ENCODE measurements at places on chromosomes 3 and 15.

DNA sequence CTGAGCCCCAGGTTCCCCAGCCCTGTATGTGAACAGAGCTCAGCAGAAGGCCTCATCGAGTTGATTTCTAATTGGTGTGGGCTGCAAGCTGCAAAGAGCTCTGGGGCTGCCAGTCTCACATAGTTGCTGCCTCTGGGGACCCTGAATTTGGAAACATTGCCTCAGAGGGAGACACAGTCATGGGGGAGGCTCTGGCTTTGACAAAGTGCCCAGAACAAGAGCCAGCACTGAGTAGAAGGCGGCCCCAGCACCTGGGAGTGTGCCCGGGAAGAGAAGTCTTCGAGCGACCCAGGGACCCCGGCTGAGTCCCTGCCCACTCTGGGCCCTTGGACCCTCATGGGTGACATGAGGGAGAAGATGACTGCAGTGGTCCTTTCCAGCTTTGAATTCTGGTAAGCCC is 7.3 kb downstream of the NTRK3 start:
- no peak overlapping the region for H3K4me3 ChIP-seq
- no peak overlapping the region for H3K27ac ChIP-seq
- no peak for DNase-seq
- H3K36me3 ChIP-seq = no peaks in the 10 kb centered on the region
- peaks cover 17% of the 10 kb centered on the region for H3K27me3 ChIP-seq
- no peaks in the 10 kb centered on the region for H3K4me1 ChIP-seq

DNA sequence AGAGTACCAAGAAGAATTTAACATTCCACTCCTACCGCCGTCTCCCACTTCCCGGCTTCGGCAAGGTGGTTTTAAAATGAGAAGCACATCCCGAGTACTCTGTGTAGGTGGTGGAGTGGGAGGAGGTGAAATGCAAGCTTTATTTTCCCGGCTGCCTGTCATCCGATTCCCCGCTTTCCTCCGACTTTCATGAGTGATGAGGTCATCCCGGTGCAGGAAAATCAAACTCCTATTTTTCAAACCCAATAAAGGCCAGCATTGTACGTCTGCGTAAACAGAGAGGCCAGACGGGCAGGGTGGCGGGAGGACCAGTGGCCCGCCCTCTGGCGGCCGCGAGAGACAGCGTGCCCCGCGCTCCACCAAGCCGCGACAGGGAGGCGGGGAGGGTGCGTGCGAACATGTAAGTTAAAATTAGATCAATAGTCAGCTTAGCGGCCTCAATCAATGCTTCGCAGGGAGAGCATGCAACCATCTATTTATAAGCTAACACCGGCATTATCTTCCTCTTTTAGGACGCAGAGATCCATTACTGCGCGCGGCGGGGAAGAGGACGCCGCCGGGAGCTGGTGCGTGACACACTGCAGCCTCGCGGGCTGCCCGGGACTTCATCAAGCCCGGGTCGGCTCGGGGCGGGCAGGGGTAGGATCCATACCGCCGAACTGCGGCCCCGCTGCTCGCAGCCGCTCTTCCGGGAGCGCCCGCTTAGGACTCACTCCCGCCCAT is 163.3 kb downstream of the CD47 start:
- H3K36me3 ChIP-seq = no peaks in the 10 kb centered on the region
- peak overlapping the region; percentile 85 for H3K4me3 ChIP-seq
- H3K4me1 ChIP-seq = peaks cover 9% of the 10 kb centered on the region
- no peak overlapping the region for H3K27ac ChIP-seq
- peak; percentile 50 for DNase-seq
- H3K27me3 ChIP-seq = peaks cover 18% of the 10 kb centered on the region

DNA sequence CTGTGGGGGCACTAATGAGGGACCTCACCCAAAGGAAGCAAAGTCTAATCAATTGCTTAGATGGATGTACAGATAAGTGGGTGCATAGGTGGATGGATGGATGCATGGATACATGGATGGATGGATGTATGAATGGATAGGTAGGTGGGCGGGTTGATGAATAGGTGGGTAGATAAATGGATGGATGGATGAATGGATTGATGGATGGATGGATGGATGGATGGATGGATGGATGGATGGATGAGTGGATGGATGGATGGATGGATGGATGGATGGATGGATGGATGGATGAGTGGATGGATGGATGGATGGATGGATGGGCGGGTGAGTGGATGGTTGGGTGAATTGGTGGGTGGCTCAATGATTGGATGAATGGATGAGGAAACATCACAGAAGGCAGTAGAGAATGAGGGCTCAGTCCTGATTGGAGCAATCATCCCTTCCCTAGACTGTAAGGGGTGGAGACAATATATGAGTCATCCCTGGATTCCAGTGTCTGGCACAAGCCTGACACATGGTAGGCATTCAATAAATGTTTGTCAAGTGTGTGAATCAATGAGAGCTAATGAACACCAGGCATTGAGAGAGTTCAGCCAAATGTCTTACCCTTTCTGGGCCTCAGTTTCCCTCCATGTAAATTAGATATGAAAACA is 40.4 kb upstream of the PXYLP1 start:
- DNase-seq = no peak
- no peak overlapping the region for H3K4me3 ChIP-seq
- no peaks in the 10 kb centered on the region for H3K36me3 ChIP-seq
- peaks cover 14% of the 10 kb centered on the region for H3K27me3 ChIP-seq

DNA sequence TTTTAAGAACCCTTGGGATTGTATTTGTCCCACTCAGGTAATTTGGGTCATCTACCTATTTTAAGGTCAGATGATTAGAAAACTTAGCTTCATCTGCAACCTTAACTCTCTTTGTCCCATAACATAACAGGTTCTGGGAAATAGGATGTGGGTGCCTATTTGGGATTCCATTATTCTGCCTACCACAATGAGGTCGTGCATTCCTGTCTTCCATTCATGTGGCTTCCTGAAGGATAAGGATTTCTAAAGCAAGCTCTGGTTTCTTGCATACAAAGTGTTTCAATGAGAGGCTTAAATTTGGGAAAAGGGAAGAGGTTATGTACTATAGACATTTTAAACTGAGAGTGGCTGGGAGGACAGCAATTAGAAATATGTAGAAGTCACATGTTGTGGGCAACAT is 190.3 kb downstream of the MCTP2 start:
- H3K27ac ChIP-seq = peak overlapping the region; percentile 4
- H3K4me3 ChIP-seq = no peak overlapping the region
- H3K27me3 ChIP-seq = no peaks in the 10 kb centered on the region
- H3K4me1 ChIP-seq = peaks cover 6% of the 10 kb centered on the region

GRCh38 chr3:52438579-52439425 is 6.1 kb downstream of the SEMA3G start:
- peaks cover 2% of the 10 kb centered on the region for H3K27me3 ChIP-seq
- H3K4me1 ChIP-seq = no peaks in the 10 kb centered on the region
- H3K4me3 ChIP-seq = no peak overlapping the region

GRCh38 chr15:50107591-50108408 is 11.2 kb downstream of the ATP8B4 start:
- H3K4me3 ChIP-seq = peak overlapping the region; percentile 75
- H3K36me3 ChIP-seq = peaks cover 43% of the 10 kb centered on the region
- H3K27ac ChIP-seq = peak overlapping the region; percentile 93
- peak; percentile 44 for DNase-seq
- H3K4me1 ChIP-seq = peaks cover 93% of the 10 kb centered on the region

GRCh38 chr15:81284256-81285031 is 39.5 kb downstream of the STARD5 start:
- H3K4me1 ChIP-seq = peaks cover 49% of the 10 kb centered on the region
- peak overlapping the region; percentile 16 for H3K27ac ChIP-seq
- DNase-seq = no peak
- peaks cover 2% of the 10 kb centered on the region for H3K27me3 ChIP-seq
- H3K36me3 ChIP-seq = peaks cover 19% of the 10 kb centered on the region

DNA sequence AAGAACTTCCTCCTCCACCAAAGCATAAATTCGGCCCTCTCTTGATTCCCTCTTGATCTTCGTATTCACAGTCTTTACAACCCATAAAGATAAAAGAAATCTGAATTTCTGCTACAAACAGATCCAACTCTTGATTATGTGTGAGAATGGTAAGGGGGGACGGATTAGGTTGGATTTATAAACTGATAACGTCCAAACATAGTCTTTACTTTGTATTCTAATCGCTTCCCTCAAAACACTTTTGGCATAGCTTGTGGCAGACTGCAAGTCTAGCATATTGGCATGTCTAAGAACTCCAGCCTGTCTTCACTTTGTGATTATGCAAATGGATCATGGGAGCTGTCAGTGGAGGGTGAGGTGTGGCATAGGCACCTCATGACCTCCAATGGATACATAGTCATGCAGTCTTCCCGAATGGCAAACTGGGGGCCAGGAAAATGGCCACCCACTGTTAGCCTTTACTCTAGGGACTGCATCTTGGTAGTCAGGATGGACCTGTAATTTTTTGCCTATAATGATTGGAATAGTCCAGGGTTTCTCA is 24.3 kb upstream of the GPR171 start:
- peak overlapping the region; percentile 20 for H3K27ac ChIP-seq
- H3K4me3 ChIP-seq = peak overlapping the region; percentile 11

DNA sequence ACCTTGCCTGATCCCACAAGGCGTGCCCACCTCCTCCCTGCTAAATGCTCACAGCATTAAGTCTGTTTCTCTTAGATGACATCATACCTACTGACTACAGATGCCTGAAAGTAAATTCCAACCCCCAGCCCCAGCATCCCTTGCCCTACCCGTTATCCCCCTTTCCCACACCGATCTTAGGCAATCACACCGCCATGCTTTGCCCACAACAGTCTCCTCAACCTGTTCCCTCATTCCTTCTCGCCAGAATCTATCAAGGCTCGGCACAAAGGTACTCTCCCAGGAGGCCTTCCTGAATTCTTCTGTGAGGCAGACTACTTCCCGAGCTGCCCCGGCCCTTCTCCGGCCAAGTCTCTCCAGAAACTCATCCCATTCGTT is 789 bp upstream of the SEC61A1 start:
- DNase-seq = no peak
- H3K27ac ChIP-seq = peak overlapping the region; percentile 88
- peak overlapping the region; percentile 95 for H3K4me3 ChIP-seq
- peaks cover 7% of the 10 kb centered on the region for H3K27me3 ChIP-seq

DNA sequence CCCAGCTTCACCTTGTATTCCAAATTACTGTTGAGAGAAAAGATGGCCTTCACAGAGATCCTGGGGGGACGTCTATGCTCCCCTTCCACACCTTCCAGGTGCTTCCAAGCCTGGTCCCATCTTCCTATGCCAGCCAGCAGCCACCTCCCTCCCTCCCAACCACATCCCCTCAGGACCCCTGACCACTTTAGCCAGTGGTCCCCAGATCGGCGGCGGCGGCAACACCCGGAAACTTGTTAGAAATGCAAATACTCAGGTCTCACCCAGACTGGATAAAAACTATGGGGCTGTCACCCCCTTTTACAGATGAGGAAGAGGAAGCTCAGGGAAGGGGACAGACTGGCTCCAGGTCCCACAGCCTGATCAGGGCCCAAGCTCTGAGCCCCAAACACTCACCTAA is 38.0 kb upstream of the PRSS50 start:
- no peak overlapping the region for H3K4me3 ChIP-seq
- H3K4me1 ChIP-seq = no peaks in the 10 kb centered on the region
- no peaks in the 10 kb centered on the region for H3K36me3 ChIP-seq
- DNase-seq = no peak

DNA sequence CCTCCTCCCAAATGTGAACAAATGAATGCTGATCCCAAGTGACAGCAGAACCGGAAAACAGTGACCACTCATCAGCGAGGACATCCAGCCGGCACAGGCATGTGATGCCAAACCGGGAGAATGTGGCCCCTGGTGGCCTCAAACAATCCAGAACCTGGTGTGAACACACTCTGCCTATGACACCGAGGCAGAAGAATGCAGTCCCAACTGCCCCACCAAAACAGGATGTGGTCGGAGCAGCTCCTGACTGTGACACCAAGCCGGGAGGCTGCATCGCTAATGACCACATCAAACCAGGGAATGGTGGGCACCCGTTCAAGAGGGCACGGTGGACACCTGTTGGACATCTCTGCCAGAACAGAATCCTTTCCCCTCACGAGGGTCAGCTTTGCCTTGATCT is 15.4 kb downstream of the SCN5A start:
- no peak overlapping the region for H3K4me3 ChIP-seq
- no peaks in the 10 kb centered on the region for H3K36me3 ChIP-seq
- H3K27ac ChIP-seq = no peak overlapping the region
- DNase-seq = no peak

- no peak overlapping the region for H3K27ac ChIP-seq
- no peak for DNase-seq
- H3K27me3 ChIP-seq = peaks cover 3% of the 10 kb centered on the region
- no peak overlapping the region for H3K4me3 ChIP-seq
- H3K4me1 ChIP-seq = no peaks in the 10 kb centered on the region
These were observed 78.5 kb downstream of the CD47 start for GRCh38 chr3:108012304-108012703.

GRCh38 chr15:48796930-48797329 is 13.9 kb downstream of the CEP152 start:
- H3K27ac ChIP-seq = no peak overlapping the region
- H3K4me1 ChIP-seq = peaks cover 44% of the 10 kb centered on the region
- H3K36me3 ChIP-seq = peaks cover 19% of the 10 kb centered on the region
- no peak for DNase-seq

GRCh38 chr15:38153781-38154180 is 98.9 kb upstream of the SPRED1 start:
- no peak overlapping the region for H3K27ac ChIP-seq
- H3K36me3 ChIP-seq = no peaks in the 10 kb centered on the region
- H3K4me3 ChIP-seq = no peak overlapping the region
- DNase-seq = no peak
- peaks cover 5% of the 10 kb centered on the region for H3K4me1 ChIP-seq
- peaks cover 11% of the 10 kb centered on the region for H3K27me3 ChIP-seq

DNA sequence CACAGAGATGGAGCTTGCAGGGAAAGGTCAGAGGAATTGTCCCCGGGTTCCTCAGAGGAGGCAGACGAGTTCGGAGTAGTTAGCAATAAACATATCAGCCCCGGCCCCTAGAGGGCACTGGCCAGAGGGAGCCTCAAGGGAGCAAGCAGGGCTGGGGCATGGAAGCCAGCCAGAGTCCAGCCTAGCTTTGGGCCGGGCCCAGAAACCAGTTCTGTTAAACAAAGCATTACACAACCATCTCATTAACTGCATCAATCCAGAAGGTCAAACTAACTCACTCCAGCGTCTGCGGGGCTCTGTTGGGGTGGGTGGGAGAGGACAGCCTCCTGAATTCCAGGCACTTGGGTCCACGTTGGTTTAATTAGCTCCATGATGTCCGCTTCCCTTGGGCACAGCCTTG is 41.0 kb upstream of the IREB2 start:
- H3K4me1 ChIP-seq = no peaks in the 10 kb centered on the region

- H3K27ac ChIP-seq = no peak overlapping the region
- H3K36me3 ChIP-seq = no peaks in the 10 kb centered on the region
These were observed 3.6 kb downstream of the FOXP1 start for GRCh38 chr3:71579935-71580406.

- peaks cover 55% of the 10 kb centered on the region for H3K27me3 ChIP-seq
- H3K27ac ChIP-seq = no peak within 1 kb of the TSS
- H3K4me3 ChIP-seq = peak within 1 kb of the TSS; percentile 65
- no peak for DNase-seq
- no peaks in the 10 kb centered on the region for H3K36me3 ChIP-seq
These were observed at the start of gene MYO5C for GRCh38 chr15:52295421-52296001. MYO5C (minus strand) TSS chr15:52295804; CDS start chr15:52295636, 168 bp downstream.
